ENCODE measurements at places on chromosomes 3 and 15.

DNA sequence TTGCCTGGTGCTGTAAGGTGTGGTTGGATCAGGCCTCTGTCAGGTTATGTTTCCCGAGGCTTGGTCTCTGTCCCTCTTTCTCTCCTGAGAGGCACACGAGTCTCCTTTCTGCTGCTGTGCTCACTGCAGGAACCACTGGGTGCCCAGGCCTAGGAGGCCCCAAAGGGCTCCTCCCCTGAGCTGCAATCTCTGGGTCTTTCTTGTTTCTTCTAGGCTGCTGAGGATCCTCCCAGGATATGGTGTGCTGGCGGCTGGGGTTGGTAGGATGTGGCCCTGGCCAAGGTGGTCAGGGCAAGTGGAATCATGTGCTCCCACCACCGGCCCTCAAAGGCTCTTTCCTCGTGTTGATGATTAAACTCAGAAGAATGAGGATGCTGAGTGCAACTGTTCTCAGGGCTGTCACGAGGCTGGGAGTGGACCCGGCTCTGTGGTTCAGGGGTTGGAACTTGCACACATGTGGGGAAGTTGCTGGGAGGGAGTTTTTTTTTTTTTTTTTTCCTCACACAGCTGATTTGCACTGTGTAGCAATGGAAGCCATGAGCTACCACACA is 43.6 kb upstream of the CTSH start:
- DNase-seq: peak; percentile 8

- DNase-seq: no peak
These were observed 821.6 kb downstream of the TUSC7 start for GRCh38 chr3:117531078-117531767.

GRCh38 chr3:182725372-182726251 is 67.7 kb upstream of the ATP11B start:
- DNase-seq: no peak

GRCh38 chr15:53693729-53694475 is 65.6 kb downstream of the WDR72 start:
- no peak for DNase-seq

DNA sequence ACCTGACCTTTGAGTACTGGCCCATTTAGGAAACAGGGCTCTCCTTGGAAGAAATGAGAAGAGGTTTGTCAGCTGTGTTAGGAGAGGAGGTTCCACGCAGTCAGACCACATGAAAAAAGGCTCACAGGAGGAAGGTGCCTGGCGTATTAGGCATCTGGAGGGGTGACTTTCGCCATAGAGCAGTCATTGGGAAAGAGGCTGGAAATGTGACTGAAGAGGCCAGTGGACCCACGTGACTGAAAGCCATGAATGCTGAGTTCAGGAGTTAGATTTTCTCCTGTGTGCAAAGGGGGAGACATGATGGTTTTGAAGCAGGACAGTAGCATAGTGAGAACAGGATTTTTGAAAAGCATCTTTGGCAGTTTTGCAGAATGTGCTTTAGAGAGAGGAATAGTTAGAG is 29.7 kb upstream of the RNF7 start:
- no peak for DNase-seq

DNA sequence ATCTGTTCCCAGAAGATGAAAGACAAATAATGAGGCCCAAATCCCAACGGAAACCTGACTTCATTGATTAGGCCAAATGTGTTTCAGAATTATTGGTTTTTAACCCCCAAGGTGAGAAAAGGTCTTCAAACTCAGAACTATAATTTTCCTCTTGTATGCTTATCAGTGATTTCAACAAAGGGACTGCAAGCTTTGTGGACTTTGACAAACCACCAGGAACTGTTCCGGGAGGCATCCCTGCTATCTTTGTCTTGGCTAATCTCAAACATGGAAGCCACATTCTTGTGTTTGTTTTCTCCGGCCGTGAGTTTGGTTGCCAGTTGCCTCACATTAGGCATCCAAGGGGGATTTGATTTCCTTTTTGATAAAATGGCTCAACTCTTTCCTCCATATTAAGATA is 19.5 kb downstream of the ARHGEF3 start:
- DNase-seq: no peak

- DNase-seq: no peak
These were observed 1002.4 kb upstream of the SEMA6D start for GRCh38 chr15:46714950-46715349.

DNA sequence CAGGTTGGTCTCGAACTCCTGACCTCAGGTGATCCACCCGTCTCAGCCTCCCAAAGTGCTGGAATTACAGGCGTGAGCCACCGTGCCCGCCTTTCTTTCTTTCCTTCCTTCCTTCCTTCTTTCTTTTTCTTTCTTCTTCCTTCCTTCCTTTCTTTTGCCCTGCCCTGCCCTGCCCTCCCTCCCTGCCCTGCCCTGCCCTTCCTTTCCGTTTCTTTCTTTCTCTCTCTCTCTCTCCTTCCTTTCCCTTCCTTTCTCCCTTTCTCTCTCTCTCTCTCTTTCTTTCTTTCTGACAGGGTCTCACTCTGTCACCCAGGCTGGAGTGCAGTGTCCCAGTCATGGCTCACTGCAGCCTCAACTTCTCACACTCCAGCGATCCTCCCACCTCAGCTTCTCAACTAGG is 74.6 kb downstream of the UMPS start:
- DNase-seq: no peak

- no peak for DNase-seq
These were observed 2.0 kb upstream of the TRAT1 start for GRCh38 chr3:108820586-108820985.

GRCh38 chr15:59372352-59373211 is at the start of gene MYO1E:
MYO1E (minus strand) TSS chr15:59372871; CDS start chr15:59372500, 371 bp downstream.
- peak; percentile 13 for DNase-seq

GRCh38 chr3:157916672-157917071 is 189.5 kb downstream of the SHOX2 start:
- DNase-seq: no peak

GRCh38 chr3:194078045-194078821 is 57.7 kb upstream of the HES1 start:
- DNase-seq: no peak

DNA sequence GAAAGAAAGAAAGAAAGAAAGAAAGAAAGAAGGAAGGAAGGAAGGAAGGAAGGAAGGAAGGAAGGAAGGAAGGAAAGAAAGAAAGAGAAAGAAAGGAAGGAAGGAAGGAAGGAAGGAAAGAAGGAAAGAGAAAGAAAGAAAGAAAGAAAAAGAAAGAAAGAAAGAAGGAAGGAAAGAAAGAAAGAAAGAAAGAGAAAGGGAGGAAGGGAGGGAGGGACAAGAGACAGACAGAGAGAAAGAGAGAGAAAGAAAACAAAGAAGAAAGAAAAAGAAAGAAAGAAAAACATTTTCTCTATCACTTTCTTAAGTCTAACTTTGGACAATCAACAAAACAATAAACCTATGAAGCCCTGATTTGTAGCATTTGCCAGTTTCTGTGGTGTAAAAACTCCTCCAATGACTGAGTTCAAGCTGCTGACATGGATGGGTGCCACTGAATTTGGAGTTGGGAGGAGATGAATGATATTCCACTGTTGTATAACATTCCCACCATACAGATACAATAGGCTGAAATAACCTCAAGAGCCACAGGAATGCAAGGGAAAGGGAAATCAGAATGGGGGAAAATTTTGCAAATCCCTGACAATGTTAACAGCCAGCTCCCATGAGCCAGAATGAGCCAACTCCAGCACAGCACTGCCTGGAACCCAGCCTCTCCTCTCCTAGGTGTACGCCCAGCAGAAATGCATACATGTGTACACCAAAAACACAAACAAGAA is 15.0 kb upstream of the RTP3 start:
- DNase-seq: no peak

DNA sequence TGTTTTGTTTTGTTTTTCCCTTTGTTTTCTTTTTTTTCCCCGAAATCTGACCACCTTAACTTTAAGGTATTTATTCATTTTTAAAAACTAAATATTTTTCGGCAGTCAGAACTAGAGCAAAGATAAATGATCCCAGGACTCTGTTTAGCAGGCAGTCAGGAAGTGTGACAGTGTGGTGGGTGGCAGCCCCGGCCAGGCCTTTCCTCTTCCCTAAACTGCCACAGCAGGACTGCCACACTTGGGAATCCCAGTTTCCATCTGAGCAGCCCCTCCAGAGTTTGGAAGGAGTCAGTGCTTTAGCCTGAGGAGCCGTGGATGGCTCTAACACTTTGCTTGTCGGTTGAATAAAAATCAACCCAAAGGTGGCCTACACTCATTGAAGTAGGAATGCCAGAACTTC is 6.9 kb downstream of the CCRL2 start:
- DNase-seq: no peak

DNA sequence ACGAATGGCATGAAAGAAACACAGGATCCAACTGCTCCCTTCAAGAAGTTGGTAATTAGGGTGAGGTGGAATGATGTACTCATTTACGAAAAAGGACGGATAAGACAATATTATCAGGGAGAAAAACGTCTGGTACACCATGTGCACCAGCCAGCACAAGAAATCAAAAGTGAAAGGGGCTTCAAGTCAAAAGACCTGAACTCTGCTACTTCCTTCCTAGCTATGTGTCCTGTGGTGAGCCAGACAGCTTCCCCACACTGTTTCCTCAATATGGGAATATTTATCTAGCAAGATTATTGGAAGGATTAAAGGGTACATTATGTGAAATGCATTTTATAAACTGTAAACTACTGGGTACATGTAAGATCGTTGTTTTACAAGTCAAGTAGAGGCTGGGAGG is 33.9 kb downstream of the RAB27A start:
- peak; percentile 36 for DNase-seq

DNA sequence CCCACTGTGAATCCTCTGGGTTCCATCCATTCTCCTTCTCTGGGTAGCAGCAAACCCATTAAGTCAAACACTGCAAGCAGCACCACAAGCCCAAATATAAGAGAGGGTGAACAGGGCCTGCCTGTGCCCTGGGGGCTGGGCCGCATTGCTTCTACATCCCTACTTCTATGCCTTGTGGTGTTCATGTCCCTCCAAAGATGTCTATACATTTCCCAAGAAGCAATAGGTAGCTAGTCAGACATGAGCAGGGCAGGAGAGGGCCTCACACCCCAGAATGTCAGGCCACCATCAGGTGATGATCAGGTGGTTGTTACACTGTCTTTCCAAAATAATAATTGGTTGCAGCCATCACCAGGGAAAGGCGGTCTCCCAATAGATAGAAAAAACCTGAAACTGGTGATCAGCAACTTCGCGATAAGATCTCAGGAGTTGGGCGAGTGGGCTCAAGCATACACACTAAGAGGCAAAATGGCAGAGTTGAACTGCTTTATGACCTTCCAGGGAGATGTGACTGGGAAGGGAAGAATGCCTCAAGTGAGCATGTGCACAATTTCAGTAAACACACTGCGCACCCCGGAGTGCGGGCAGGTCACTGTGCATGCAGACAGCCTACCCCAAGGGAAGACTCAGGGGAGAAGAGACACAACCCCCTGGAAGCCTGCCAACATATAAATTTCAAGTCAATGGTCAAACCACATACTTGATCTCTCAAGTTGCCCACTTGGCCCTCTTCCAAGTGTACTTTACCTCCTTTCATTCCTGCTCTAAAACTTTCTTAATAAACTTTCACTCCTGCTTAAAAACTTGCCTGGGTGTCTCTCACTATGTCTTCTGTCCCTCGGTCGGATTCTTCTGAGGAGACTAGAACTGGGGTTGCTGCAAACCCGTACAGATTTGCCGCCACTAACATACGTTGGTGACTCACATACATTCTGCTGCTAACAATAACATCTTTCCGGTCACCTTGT is 39.9 kb downstream of the KLF15 start:
- DNase-seq: no peak

DNA sequence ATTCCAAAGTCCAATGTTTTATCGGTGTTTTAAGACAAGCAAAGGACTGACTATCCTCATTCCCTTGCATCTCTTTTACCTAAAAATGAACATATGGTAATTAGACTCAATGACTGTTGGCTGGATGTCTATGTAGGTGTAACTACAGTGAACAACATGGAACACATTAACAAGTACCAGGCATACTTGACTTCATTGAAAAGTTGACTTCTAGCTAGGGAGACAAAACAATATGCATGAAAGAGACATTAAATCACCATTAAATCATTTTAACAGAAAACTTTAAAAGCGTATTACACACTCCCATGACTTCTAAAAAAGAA is 34.3 kb upstream of the ANPEP start:
- DNase-seq: no peak

DNA sequence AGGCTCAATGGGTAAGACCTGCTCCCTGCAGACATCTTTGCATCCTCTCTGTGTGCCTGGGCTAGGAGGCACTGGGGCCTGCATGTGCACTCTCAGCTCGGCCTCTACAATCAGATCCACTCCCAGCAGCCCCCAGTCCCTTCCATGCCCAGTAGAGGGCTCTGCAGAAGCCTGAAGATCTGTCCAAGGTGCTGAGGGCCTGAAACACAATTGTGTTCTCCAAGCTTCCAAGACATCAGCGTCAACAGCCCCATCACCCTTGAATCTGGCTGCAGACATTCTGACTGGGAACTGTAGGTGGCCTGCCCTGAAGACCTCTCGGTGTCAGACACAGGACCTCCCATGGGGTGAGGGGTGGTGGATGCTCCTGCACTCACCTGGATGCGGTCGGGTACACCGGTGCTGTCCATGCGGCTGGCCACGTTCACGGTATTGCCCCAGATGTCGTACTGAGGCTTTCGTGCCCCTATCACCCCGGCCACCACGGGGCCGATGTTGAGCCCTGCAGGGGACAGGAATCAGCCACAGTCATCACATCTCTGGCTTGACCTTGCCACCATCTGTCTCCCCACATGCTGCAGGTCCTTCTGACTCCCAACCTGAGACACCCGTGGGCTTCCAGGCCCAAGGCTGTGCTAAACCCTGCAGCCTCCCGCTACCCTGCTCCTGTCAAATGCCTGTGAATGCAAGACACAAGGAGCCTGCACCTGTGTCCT is 84.7 kb downstream of the SEC22A start:
- DNase-seq: peak; percentile 20

GRCh38 chr3:82157952-82158351 is 396.5 kb upstream of the GBE1 start:
- DNase-seq: no peak

DNA sequence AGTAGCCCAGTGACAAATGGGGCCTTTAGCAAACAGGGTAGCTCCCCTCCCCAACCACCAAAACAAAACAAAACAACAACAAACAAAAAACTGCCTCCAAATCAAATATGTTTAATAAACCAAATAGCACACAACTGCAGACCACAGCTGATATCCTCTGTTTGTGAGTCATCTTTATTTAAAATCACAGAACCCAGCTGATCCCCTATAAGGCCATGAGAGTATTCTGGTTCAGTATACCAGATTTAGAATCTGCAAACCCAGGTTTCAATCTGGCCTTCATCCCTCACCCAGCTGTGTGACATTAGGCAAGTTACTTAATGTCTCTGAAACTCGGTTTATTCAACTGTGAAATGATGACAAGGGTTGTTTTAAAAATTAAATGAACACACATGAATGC is 124.5 kb downstream of the SUCLG2 start:
- no peak for DNase-seq

GRCh38 chr3:166283840-166284239 is 446.6 kb upstream of the BCHE start:
- DNase-seq: no peak

- DNase-seq: no peak
These were observed 31.0 kb downstream of the LOXL1 start for GRCh38 chr15:73957276-73957675.

GRCh38 chr3:23653647-23654525 is 151.9 kb upstream of the UBE2E1 start:
- no peak for DNase-seq
